C1 segment of cervical spinal cord (tissue), 14 donors: ENCODE measurements at places on chromosomes 4 and X.

- no peak for DNase-seq
These were observed 412.1 kb upstream of the GRIA3 start for GRCh38 chrX:122771933-122772332.

DNA sequence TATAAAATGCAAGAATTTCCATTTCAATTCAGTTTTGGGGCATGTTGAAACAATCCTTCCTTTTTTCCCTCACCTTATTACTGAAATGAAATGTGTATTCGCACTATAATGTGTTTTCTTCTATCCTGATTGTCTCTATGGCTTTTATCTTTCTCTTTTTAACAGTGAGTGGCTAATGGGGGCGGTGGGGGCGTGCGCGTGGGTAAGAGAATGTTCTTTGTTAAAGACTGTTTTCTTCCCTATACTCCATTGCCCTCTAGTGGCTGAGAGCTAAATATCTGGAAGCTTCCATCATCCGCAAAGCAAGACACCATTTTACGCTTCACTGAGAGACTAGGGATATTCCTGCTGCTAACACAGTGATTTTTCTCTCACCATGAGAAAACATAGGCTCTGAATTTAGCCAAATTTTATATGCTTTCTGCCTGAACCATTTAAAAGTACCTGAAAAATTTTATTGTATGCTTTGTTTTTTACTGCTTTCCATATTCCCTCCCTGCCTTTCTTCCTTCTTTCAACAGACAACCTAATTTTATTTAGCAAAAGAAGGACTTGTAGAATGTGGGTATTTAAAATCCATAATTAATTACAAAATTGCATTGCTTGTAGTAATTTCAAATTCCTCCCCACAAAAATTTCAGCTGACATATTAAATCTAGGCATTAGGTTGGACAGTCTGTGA, 194.0 kb downstream of the GASK1B start:
- DNase-seq = peak; percentile 15

DNA sequence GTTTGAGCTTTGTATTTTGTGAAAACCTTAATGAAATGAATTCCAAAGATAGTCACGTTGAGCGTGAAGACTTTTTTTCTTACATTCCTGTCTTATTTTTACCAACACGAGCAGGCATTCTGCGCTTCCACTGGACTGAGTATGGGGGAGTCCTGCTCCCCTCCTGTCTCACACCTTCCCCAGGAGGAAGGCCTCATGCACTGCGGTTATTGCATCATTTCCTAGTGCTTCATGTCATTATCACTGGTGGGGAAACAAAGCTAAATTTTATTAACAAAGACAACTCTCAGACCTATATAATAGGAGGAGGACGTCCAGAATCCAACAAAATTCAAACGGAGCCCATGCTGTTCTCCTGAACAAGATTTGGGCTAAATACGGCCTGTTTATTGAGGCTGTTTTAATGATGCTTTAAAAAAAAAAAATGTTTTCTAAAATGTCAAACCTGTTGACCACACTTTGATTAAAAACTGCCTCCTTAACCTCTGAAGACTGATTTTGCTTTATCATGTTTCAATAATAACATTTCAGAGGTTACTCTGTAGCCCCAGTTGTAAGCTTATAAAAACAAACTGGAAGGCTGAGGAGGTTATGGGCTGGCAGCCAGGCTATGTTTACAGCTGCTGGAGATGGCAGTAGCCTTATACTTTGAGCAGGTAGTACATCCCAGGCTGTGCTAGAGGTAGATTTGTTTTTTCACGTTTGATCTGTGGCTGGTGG, 118.0 kb downstream of the SOWAHB start:
- no peak for DNase-seq

- DNase-seq = no peak
These were observed 27.0 kb upstream of the IL2 start for GRCh38 chr4:122483481-122483880.

GRCh38 chr4:45442466-45442865, 681.4 kb downstream of the GABRG1 start:
- no peak for DNase-seq

GRCh38 chr4:53676402-53676871, 85.2 kb upstream of the LNX1 start:
- DNase-seq = no peak

DNA sequence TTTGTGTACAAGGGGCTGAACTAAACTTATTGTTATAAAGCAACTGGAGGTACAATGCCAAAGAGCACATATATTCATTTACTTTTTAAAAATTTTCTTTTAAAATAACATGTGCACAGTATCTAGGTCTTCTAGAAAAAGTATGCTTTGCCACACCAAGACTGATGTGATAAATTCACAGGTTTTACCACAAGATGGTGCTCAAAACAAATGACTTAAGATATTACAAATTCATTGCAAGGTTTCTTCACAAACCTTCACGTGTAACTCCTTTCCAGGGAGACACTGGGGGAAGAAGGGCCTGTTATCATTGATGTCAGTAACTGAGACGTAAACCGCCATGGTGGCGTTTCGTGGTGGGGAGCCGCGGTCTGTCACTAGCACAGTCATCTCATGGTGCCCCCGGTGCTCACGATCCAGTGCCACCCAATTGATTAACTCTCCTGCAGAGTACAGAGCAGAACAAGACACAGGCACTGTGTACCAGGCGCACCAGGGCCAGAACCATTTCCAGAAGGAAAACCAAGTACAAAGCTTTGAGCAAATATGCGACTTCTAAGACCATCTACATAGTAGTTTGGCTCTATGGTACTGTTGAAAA, 162.2 kb downstream of the DCHS2 start:
- no peak for DNase-seq

DNA sequence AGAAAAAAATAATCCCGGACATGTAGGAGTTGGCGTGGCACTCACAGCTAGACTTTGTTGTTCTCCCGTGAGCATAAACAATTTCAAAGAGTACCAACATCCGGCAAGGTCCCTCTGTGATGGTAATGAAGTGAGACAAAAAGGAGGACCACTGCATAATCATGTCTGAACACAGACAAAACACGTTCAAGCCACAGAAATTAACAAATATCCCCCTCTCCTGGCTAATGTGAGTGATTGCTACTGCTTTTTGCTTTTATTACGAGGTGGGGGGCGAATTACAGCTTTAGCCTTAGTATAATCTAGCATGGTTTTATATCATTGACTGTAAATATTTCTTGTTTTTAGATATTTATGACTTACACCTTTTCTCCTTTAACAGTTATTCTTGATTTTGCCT, 118.5 kb downstream of the PLS3 start:
- DNase-seq = no peak

DNA sequence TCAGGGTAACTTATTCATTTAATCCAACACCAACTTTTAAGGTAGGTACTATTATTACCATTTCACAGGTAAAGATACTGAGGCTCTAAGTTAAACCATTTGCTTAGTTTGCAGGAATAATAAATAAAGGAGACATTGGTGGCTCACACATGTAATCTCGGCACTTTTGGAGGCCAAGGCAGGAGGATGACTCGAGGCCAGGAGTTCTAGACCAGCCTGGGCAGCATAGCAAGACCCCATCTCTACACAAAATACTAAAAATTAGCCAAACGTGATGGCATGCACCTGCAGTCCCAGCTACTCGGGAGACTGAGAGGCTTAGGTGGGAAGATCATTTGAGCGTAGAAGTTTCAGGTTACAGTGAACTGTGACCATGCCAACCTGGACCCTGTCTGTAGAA, 37.7 kb downstream of the SULT1E1 start:
- DNase-seq = no peak

DNA sequence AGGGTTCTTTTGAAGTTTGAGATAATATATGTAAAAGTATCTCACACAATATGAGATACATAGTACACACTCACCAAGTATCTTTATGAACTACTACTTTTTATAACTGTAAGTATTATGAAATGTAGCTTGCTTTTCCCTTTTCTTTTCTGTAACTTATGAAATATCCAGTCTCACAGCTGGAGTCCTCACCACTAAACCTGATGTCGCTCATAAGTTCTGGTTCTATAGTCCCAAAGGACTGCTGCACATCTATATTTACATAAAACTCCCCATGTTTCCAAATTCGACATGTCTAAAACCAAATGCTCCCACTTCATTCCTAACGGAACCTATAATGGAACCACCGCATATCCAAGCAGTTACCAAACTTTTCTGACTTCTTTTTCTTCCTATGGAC, 186.5 kb upstream of the SLC7A11 start:
- DNase-seq = no peak

DNA sequence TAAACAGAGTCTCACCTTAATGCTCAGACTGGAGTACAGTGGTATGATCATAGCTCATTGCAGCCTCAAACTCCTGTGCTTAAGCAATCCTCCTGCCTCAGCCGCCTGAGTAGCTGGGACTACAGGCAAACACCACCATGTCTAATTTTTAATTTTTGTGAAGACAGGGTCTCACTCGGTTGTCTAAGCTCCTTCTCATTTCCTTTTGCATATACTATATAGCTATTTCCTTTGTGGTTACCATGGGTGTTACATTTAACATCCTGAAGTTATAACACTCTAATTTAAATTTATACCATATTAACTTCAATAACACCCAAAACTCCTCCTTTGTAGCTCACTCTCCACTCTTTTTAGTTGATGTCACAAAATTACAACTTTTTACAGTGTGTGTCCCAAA, 114.3 kb downstream of the DCK start:
- no peak for DNase-seq

DNA sequence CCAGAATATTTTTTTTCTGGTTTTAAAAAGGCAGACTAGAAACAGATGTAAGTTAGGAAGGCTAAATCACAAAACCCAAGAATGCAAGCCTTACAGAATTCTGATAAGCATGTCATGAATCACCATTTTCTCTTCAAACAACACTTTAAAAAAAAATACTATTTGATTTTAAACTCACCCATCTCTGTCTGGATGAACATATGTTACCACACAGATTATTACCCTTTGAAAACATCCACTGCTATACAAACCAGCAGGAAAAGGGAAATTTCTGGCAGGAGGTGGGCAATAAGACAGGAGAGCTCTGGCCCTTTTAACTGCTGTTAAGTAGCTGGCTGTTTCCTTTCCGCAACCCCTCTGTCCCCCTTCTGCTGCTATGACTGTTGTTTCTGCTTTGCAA, 317.7 kb upstream of the NOCT start:
- no peak for DNase-seq
